Ovary (tissue), 10 donors: ENCODE measurements at places on chromosomes 1 and 21. TPM values are rescaled to one million over a fixed set of nuclear protein-coding genes. Genes with fewer than 3 reads are reported as not detected.
A peak's percentile ranks its signal among the peaks of the same experiment; 100 is the strongest.

DNA sequence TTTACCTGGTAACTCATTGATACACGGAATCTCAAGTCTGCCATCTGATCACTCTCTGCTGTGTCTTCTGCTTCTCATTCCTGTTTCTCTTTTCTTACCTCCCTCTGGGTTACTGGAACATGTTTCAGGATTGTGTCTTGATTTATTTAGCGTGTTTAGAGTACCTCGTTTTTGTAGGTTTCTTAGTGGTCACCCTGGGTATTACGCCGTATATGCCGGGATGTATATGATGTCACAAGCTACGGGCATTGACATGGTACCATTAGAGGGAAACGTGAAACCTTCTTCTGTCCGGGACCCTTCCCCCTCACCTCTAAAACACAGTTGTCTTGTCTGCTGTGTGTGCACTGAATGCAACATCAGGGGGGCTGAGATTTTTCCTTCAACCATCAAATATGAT, 2.8 kb downstream of the ACTRT2 start:
- no peaks in the 10 kb centered on the region for H3K27me3 ChIP-seq
- H3K4me1 ChIP-seq = no peaks in the 10 kb centered on the region
- no peak overlapping the region for H3K4me3 ChIP-seq
- H3K27ac ChIP-seq = no peak overlapping the region

DNA sequence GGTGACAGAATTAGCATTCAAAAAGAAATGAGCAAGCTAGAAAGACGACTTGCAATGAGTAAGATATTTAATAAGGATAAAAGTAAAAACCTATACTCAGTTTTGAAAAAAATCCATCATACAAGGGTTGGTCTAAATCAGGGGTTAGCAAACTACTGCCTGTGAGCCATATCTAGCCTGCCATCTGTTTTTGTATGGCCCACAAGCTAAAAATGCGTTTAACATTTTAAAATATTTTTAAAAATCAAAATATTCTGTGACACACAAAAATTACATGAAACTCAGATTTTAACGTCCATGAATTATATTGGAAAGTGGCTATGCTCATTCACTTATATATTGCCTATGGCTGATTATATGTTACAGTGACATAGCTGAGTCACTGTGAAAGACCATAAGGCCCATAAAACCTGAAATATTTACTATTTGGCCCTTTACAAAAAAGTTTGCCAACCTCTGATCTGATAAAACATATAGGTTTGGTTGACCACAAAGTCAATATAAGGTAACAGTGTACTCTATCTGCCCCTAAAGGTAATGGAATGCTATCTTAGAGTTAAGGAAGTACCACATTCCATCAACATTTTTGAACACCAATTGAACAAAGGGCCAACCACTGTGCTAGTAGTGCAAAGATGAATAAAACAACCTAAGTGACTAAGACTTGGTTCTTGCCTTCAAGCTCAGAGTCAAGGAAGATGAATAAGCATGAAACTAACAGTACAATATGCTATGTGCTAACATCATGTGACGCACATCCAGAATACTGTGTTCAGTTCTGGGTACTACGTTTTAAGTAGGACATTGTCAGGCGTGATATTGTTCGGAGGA, 3.2 kb downstream of the IFT25 start:
- H3K27me3 ChIP-seq = no peaks in the 10 kb centered on the region
- no peak overlapping the region for H3K27ac ChIP-seq
- H3K4me1 ChIP-seq = peaks cover 13% of the 10 kb centered on the region
- H3K4me3 ChIP-seq = no peak overlapping the region
- DNase-seq = no peak
- no peaks in the 10 kb centered on the region for H3K36me3 ChIP-seq

GRCh38 chr1:215474940-215475339, 92.2 kb upstream of the KCTD3 start:
- no peak for DNase-seq
- H3K27me3 ChIP-seq = no peaks in the 10 kb centered on the region
- no peak overlapping the region for H3K27ac ChIP-seq
- no peak overlapping the region for H3K4me3 ChIP-seq
- no peaks in the 10 kb centered on the region for H3K36me3 ChIP-seq
- H3K4me1 ChIP-seq = no peaks in the 10 kb centered on the region

DNA sequence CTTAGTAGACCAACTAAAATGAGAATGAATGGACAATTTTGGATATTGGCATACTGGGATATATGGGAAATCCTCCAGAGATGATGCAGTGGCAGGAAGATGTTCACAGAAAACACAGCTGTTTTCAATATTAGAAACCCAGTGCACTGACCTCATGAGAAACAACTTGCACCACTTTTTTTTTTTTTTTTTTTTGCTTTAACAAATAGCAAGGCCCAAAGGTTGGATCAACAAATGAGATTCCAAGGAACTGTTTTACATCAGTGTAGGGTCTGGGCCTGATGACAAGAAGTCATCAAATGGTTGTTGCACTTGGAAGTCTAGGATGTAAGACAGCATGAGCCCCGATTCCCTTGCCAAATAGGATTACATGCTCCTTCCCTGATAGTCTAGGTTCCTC, 110.7 kb downstream of the SLC25A24 start:
- no peak for DNase-seq
- H3K4me3 ChIP-seq = no peak overlapping the region
- H3K4me1 ChIP-seq = no peaks in the 10 kb centered on the region
- no peaks in the 10 kb centered on the region for H3K27me3 ChIP-seq
- no peak overlapping the region for H3K27ac ChIP-seq
- no peaks in the 10 kb centered on the region for H3K36me3 ChIP-seq

The HFM1 gene
- 8.5 TPM for total RNA-seq

GRCh38 chr1:15945832-15946448, 30.0 kb downstream of the ZBTB17 start:
- no peak for DNase-seq
- H3K27ac ChIP-seq = no peak overlapping the region
- H3K4me3 ChIP-seq = no peak overlapping the region
- H3K36me3 ChIP-seq = no peaks in the 10 kb centered on the region
- no peaks in the 10 kb centered on the region for H3K27me3 ChIP-seq

The NBPF4 gene
- total RNA-seq = not detected

DNA sequence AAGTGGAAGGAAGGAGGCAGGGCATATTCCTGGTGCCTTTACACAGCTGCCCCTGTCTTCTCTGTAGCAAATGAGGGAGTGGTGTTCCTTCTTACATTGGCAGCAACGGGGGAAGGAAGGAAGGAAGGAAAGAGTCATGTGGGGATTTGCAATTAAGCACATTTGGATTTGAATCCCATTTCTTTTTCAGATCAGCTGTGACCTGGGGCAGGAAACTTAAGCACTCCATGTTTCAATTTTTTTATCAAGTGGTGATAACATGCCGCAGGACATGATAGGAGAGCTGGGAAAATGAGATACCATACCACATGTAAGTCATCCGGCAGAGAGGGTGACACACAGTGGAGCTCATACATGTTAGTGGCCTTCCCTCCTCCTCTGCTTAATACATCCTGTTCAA, 186.8 kb downstream of the APP start:
- no peak overlapping the region for H3K27ac ChIP-seq
- H3K36me3 ChIP-seq = no peaks in the 10 kb centered on the region
- H3K4me3 ChIP-seq = no peak overlapping the region

DNA sequence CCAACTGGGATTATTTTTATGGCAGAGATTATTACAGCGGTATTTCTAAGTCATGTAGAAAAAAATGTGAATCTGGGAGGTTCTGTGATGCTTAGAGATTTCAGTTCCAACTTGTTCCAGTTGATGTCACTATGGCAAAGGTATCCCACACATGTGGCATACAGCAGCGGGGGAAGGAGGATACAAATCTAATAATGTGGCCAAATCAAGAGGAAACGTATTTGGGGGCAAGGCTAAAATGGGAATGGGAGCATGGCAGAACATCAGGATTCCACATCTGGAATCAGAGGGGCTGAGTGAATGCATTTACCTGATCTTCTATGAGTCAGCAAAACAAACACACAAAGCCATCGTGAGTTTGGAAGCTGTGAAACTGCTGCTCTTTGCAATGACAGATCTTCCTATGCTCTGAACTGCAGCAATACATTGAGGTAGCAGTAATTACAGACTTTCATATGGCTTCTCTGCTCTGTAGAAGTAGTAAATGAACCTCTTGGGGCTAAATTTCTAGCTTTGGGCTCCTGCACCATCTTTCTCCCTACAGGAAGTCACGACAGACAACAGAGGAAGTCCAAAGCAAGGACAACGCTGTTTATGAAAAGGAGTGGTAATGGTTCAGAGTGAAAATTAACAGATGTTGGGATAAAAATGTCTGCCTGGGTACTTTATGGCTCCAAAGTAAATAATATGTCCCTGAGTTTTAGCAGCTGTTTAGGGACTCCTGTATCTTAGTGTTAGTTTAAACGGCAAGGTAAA, 55.5 kb downstream of the GABPA start:
- H3K36me3 ChIP-seq = no peaks in the 10 kb centered on the region
- H3K27me3 ChIP-seq = no peaks in the 10 kb centered on the region
- peak overlapping the region; percentile 8 for H3K4me3 ChIP-seq
- H3K4me1 ChIP-seq = no peaks in the 10 kb centered on the region
- DNase-seq = no peak

DNA sequence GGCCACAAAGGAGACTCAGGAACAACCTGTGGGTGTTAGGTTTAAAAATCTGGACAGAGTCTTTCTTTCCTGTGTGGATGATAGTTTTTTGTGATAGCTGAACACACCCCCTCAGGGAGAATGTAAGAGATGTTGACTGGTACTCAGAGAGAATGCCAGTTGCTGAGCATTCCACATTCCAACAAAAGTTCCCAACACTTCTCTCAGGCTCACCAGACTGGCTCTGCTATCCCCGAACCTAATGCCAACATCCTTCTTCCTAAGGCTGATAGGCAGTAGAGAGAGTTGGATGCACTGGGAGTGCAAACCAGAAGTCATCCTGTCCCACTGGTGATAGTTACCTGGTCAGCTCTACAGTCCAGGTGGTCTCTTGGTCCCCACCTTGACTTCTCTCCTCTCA, 28.7 kb upstream of the POU2F1 start:
- no peaks in the 10 kb centered on the region for H3K36me3 ChIP-seq
- H3K4me1 ChIP-seq = no peaks in the 10 kb centered on the region
- DNase-seq = no peak
- H3K4me3 ChIP-seq = no peak overlapping the region

The LCE1D gene
- total RNA-seq = not detected

- no peaks in the 10 kb centered on the region for H3K36me3 ChIP-seq
- no peak overlapping the region for H3K27ac ChIP-seq
- no peaks in the 10 kb centered on the region for H3K4me1 ChIP-seq
These were observed 8.8 kb upstream of the ATG4C start for GRCh38 chr1:62774971-62775595.

DNA sequence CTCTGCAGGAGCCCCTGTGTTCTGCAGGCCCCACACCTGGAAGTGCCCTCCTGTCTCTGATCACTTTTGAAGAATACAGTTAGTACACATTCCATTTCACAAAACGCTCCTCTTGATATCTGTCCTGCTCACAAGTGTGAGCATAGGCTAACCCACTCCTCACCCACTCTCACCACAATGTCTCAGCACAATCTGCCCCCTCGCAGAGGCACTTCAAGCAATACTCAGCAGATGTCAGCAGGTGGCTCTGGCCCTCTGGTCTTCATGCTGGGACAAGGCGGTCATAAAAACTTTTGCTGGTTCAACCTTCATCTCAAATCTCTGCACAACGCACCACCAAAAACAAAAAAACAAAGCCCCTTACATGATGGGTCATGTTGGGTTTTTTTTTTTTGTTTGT, 671.2 kb downstream of the MATN1 start:
- no peaks in the 10 kb centered on the region for H3K36me3 ChIP-seq
- H3K27ac ChIP-seq = no peak overlapping the region
- H3K4me3 ChIP-seq = no peak overlapping the region
- DNase-seq = no peak

The PLA2G2A gene
- total RNA-seq = 307 TPM

The PRKAA2 gene
- 5.4 TPM for total RNA-seq

DNA sequence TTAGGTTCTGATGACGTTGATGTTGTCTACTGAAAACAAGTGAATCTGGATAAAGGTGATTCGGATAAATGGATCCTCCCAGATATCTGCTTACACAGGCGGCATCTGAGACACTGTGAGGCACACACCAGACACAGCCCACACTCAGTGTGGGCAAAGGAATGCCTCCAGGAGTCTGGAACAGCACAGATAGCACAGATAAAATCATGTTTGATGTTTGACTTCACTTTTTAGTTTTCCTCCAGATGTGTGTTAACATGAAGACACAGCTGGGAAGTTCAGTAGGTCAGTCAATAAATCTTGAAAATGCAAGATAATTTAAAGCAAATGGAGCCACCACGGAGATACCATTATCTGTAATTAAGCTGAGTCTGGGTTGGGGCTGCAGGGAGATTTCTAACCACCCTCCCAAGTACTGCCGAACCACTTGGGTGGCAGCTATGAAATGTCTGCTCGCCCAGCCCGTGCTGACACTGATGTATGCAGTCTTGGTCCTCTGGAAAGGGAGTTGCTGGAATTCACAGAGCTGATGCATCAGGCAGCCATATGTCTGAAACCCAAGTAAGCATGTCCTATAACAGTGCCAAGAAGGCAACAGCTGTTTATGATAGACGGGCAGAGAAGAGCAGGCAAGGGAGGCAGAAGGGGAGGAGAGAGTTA, 11.7 kb downstream of the CAPN9 start:
- no peak overlapping the region for H3K4me3 ChIP-seq
- no peaks in the 10 kb centered on the region for H3K36me3 ChIP-seq
- no peak for DNase-seq
- no peaks in the 10 kb centered on the region for H3K27me3 ChIP-seq

- DNase-seq = no peak
- no peaks in the 10 kb centered on the region for H3K27me3 ChIP-seq
- no peak overlapping the region for H3K27ac ChIP-seq
- H3K4me3 ChIP-seq = no peak overlapping the region
- H3K4me1 ChIP-seq = no peaks in the 10 kb centered on the region
- H3K36me3 ChIP-seq = no peaks in the 10 kb centered on the region
These were observed 13.8 kb upstream of the UBL4B start for GRCh38 chr1:110098222-110099026.

The ILF2 gene
- total RNA-seq = 112 TPM

GRCh38 chr1:201350884-201351283, 26.6 kb downstream of the TNNT2 start:
- H3K27ac ChIP-seq = no peak overlapping the region
- H3K4me3 ChIP-seq = no peak overlapping the region
- H3K4me1 ChIP-seq = no peaks in the 10 kb centered on the region
- DNase-seq = no peak

DNA sequence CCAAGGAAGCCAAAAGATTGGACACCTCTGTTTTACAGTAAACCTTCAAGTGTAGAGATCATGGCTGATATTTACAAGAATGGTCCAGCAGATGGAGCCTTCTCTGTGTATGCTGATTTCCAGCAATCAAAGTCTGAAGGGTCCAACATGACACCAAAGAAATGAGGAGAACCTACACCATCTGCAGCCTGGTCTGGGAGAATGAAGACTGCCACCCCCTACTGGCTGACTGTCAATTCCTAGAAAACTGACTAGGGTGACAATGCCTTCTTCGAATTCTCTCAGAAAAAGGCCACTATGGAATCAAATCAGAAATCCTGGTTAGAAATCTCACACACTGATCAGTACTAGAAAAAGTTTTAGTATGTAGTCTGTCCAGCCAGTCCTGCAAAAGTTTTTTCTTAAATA, 83.3 kb downstream of the CDC42BPA start:
- no peaks in the 10 kb centered on the region for H3K36me3 ChIP-seq
- H3K27ac ChIP-seq = no peak overlapping the region
- H3K27me3 ChIP-seq = no peaks in the 10 kb centered on the region
- no peak for DNase-seq
- H3K4me1 ChIP-seq = no peaks in the 10 kb centered on the region
- no peak overlapping the region for H3K4me3 ChIP-seq
